ENCODE measurements at places on chromosomes 13 and 19. TPM values are rescaled to one million over a fixed set of nuclear protein-coding genes. Genes with fewer than 3 reads are reported as not detected.
A peak's percentile ranks its signal among the peaks of the same experiment; 100 is the strongest.

DNA sequence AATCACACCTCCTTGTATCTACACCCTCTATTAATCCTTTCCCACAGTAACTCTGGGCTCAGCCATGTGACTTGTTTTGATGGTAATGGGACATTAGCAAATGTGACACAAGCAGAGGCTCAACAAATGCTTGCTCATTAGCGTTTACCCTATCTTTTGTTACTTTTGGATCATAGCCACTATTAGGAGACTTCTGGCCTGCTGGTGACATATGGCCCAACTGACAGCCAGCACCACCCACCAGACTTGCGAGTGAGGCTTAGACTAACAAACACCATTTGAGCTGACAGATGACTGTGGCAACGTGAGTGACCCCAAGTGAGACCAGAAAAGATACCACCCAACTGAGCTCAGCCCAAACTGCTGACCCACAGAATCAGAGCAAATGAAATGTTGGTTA is 154.1 kb downstream of the OLFM4 start:
- H3K4me1 ChIP-seq: no peaks in the 10 kb centered on the region
- no peaks in the 10 kb centered on the region for H3K27me3 ChIP-seq
- no peak overlapping the region for H3K27ac ChIP-seq
- no peaks in the 10 kb centered on the region for H3K36me3 ChIP-seq

DNA sequence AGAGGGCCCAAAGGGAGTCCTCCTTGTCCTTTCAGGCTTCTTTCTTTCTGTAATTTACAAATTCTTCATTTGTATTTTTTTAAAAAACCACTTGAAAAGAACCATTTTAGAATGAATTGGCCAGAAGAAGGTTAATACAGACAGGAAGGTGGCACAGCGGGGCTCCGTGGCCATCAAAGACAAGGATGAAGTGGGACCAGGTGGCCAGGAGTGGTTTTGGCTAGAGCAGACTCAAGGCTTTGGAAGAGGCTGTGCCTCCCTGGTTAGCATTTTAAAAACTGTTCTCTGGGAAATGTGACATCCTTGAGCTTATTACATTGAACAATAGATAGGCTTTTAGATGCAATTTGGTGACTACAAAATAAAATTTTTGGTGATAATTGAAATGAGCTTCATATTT is 48.4 kb downstream of the ATP8A2 start:
- no peak overlapping the region for H3K4me3 ChIP-seq
- no peaks in the 10 kb centered on the region for H3K4me1 ChIP-seq
- no peaks in the 10 kb centered on the region for H3K27me3 ChIP-seq

DNA sequence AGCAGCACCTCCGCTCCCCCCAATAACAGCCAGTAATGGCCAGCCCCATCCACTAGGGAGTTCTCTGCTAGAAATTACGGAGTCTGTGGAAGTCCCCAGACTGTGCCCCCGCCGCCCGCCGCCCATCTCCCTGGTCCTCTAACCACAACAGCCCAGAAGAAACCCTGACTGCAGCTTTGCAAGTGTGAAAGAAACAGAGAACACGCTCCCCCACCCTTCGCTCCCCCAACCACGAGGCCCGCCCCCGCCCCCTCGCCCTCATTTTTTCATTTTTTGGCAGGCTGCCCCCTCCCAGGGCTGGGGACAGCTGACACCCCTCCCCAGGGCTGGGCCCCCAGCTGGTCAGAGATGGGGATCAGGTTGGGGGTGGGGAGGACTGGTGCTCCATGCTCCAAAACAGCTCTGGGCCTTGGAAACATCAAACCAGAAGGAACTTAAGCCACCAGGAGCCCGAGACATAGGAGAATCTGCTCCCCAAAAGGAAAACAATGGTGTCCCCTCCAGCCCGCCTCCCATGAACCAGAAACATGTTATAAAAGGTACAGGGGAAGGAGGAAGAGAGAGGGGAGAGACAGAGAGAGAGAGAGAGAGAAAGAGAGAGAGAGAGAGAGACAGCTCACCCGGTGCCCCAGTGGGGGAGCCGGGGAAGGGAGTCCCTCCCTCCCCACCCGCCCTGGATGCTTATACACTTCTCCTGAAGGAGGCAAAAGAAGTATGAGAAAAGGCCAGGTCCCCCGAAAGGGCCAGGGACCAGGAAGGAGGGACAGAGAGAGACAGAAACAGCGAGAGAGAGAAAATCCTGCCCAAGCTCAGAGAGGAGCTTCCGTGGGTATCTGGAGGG is 29.8 kb upstream of the ASF1B start:
- H3K27ac ChIP-seq: peak overlapping the region; percentile 68
- H3K4me3 ChIP-seq: no peak overlapping the region
- H3K36me3 ChIP-seq: peaks cover 6% of the 10 kb centered on the region
- H3K4me1 ChIP-seq: peaks cover 38% of the 10 kb centered on the region

DNA sequence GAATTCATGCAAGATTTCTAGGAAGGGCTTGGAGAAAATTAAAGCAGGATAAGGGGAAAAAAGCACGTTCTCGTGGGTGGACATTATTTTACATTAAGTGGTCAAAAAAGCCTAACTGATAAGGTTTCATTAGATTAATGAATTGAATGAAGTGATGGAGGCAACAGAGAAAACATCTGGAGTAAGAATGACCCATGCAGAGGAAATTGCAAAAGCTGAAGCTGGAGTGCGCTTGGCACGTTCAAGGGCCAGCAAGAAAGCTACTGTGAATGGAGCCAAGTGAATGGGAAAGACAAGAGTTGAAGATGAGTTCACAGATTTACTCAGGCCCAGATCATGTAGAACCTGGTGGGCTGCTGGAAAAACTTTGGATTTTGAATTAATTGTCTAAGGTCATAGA is 777.9 kb downstream of the DACH1 start:
- no peaks in the 10 kb centered on the region for H3K4me1 ChIP-seq
- no peak overlapping the region for H3K4me3 ChIP-seq
- H3K36me3 ChIP-seq: no peaks in the 10 kb centered on the region
- DNase-seq: no peak
- H3K27me3 ChIP-seq: no peaks in the 10 kb centered on the region
- no peak overlapping the region for H3K27ac ChIP-seq

GRCh38 chr13:41944229-41944628 is 16.7 kb downstream of the VWA8 start:
- H3K4me1 ChIP-seq: no peaks in the 10 kb centered on the region
- peaks cover 11% of the 10 kb centered on the region for H3K36me3 ChIP-seq
- no peaks in the 10 kb centered on the region for H3K27me3 ChIP-seq
- no peak overlapping the region for H3K27ac ChIP-seq

DNA sequence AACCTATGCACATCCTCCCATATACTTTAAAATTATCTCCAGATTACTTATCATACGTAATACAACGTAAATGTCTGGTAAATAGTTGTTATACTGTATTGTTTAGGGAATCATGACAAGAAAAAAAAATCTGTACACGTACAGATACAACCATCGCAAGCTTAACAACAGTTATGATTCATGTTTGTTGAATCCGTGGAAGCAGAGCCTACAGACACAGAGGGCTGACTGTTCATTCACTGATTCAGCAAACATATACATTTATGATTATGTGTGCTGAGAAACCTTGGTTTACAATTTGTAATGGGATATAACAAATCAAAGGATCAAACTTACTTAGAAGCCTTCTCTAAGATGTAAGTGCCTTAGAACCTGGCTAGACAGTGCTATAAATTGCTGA is 1.5 kb downstream of the ZNF260 start:
- H3K36me3 ChIP-seq: peaks cover 13% of the 10 kb centered on the region
- H3K4me1 ChIP-seq: peaks cover 21% of the 10 kb centered on the region
- H3K27me3 ChIP-seq: no peaks in the 10 kb centered on the region
- H3K4me3 ChIP-seq: no peak overlapping the region
- no peak for DNase-seq

GRCh38 chr19:56837004-56837403 is 3.5 kb downstream of the PEG3 start:
- DNase-seq: no peak
- H3K27ac ChIP-seq: no peak overlapping the region
- no peak overlapping the region for H3K4me3 ChIP-seq

- no peaks in the 10 kb centered on the region for H3K27me3 ChIP-seq
- DNase-seq: no peak
- no peaks in the 10 kb centered on the region for H3K36me3 ChIP-seq
- no peaks in the 10 kb centered on the region for H3K4me1 ChIP-seq
- H3K4me3 ChIP-seq: no peak overlapping the region
Measured at GRCh38 chr19:20367811-20368294, 197.7 kb downstream of the ZNF737 start.

- DNase-seq: no peak
- peaks cover 12% of the 10 kb centered on the region for H3K36me3 ChIP-seq
- H3K27ac ChIP-seq: peak overlapping the region; percentile 77
- no peaks in the 10 kb centered on the region for H3K27me3 ChIP-seq
Measured at GRCh38 chr13:98475522-98475921, 101.4 kb downstream of the STK24 start.

GRCh38 chr13:19596960-19597361 is 35.6 kb upstream of the TPTE2 start:
- H3K27me3 ChIP-seq: peaks cover 25% of the 10 kb centered on the region
- no peak for DNase-seq
- no peak overlapping the region for H3K4me3 ChIP-seq
- no peaks in the 10 kb centered on the region for H3K36me3 ChIP-seq

- peak; percentile 22 for DNase-seq
- no peak overlapping the region for H3K27ac ChIP-seq
- no peak overlapping the region for H3K4me3 ChIP-seq
- H3K36me3 ChIP-seq: no peaks in the 10 kb centered on the region
Measured at GRCh38 chr13:32267836-32268439, 47.2 kb downstream of the ZAR1L start.

LSM14A gene
- total RNA-seq: 180 TPM

ZNF547 gene
- total RNA-seq: 4.8 TPM

FGF22 gene
- total RNA-seq: 2.8 TPM

PRTN3 gene
- total RNA-seq: not detected
